ENCODE measurements at places on chromosomes 3 and 15.

DNA sequence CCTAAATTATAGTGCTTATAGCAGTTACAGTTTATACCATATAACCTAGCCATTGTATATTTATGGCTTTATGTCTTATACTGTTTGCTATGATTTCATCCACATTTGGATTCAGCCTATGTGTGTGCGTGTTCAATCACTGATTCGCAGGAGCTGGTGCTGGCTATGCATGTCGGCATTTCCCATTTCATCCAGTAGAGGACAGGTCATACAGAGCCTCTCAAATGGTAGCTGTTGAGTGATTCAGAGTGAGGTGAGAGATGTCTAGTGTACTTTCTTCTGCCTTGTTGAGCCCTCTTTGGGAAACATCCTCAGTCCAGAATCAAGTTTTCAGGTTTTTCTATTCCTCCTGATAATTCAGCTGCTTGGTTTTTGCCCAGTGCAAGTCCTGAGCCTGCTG lies 76.1 kb downstream of the FRMD4B start:
- DNase-seq: no peak

DNA sequence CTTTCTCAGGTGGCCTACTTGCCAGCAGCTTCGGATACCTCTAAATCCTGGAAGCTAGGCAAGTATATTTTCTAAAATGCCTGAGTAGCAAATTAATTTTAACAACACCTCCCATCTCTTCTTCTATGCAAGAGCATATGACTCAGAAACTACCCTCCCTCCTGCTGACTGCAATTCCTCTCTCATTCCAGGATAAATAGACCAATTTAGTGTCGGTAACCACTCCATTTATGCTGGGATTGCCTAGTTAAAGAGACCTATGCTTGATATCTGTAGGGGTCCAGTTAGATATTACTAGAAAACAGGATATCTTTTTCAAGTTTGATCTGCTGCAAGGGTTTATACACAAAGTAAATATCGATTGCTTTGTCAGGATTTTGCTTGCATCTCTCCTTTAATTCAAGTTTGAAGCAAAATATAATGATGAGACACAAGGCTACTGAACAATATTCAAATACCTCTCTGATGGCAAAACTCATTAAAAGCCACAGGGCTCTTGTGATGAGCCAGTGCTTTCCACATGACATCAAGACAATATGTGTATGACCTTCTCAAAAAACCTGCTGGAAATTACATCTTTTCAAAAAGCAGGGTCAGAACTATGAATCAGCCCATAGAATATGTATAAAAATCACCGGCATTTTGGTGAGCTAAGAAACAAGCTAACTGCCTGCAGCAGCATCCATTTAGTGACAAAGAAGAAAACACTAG lies 491.6 kb upstream of the NECTIN3 start:
- no peak for DNase-seq

DNA sequence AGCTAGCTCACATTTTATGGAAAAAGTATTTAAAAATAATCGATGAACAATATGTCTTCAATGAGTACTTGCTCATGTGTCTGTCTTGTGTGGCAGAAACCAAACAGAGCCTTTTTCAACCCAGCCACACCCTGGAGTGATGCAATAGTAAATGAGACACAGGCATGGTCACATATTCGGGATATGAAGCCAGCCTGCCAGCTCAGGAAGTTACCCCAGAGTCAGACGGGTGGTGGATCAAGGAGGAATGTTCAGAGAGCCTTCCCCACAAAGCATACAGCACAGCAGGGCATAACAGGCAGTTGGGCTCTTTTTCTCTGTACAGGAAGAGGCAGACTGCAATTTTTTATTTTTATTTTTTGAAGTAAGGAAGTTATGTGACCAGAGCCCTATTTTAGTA lies 27.3 kb downstream of the LARP6 start:
- no peak for DNase-seq

DNA sequence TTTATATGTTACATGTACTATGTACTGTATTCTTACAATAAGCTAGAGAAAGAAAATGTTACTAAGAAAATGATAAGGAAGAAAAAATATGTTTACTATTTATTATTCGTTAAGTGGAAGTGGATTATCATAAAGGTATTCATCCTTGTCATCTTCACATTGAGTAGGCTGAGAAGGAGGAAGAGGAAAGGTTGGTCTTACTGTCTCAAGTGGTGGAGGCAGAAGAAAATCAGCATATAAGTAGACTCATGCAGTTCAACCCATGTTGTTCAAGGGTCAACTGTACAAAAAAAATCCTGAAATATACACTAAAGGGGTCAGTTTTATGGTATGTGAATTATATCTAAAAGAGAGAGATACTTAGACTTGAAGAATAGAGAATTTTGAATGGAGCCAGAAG lies 5.7 kb downstream of the HMG20A start:
- DNase-seq: no peak

DNA sequence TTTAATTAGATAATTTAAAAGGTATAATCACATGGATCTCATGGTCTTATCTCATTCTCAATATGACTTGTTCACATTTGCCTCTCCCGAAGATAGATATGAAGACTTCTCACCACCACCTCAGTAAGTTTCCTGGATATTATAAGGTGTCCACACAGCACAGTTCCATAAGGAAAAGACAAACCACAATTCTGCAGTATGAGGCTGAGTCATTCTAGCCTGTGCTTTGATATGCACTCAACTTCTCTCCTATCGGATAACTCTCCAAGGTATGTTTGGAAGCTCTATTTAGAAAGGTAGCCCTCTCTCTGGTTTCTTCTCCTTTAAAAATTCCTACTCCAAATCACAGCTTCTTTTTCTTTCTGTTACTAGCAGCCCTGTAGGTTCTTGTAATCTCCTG lies 612.8 kb downstream of the ZPLD1 start:
- DNase-seq: no peak

DNA sequence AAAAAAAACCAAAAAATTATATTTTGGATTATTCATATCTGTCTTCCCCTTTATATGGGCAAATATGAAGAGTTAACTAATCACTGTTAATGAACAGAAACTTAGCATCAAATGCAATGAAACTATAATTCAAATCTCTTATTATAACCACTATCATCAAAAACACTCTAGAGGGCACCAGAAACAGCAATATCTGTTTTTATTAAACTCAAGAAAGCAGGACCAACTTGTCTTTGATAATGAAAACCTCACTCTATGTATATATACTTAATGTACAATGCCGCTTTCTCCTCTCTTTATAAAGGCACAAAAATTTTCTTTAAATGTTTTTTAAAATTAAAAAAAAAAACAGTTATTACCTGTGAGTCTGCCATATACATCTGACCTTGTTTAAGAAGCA lies 92.7 kb downstream of the UACA start:
- DNase-seq: no peak

GRCh38 chr15:59419170-59419569 lies 18.8 kb upstream of the FAM81A start:
- no peak for DNase-seq

- no peak for DNase-seq
These were observed at the start of gene KBTBD13 for GRCh38 chr15:65076486-65077290. Gene KBTBD13 (plus strand): TSS chr15:65076746. CDS start chr15:65076816, 70 bp downstream.

DNA sequence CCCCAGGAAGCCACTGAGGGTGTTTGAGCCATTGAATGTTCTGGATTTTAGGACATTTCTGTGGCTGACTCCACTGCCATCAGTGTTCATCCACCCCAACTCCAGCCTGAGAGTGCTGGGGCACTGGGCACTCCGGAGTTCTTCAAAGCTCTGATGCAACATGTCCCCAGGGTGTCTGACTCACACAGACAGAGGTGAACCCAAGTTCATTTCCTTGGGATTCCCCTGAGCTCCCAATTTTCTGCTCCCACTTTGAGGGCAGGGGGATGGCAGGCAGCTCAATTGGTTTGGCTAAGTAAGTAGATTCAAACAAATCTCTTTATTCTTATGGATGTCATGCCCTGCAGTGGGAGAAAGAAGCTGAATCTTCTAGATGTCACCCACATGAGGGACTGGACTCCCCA lies 2.2 kb downstream of the STRA6 start:
- no peak for DNase-seq

DNA sequence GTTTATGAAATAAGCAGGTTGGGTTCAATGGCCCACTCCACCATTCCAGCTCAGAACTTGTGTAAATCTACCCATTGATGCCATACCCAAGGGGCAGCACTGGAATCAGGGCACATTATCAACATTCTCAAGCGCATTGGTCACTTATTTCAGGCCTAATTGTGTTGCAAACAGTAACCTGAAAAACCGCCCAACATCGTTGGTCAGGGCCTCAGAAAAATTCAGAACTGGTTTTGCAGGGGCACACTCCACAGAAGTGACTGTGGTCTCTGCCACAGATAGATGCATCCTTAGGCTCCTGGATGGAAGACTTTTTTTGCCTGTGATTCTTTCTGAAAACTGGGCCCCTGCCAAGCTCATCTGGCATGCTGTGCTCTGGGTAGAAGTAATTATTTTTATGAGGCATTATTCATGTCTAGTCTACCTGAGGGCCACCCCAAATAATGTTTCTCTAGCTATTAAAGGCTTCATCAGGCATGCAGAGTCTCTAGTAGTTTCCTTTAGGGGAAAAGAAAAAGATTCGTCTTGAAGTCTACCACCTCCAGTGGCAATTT lies 21.7 kb upstream of the LRTM1 start:
- no peak for DNase-seq

DNA sequence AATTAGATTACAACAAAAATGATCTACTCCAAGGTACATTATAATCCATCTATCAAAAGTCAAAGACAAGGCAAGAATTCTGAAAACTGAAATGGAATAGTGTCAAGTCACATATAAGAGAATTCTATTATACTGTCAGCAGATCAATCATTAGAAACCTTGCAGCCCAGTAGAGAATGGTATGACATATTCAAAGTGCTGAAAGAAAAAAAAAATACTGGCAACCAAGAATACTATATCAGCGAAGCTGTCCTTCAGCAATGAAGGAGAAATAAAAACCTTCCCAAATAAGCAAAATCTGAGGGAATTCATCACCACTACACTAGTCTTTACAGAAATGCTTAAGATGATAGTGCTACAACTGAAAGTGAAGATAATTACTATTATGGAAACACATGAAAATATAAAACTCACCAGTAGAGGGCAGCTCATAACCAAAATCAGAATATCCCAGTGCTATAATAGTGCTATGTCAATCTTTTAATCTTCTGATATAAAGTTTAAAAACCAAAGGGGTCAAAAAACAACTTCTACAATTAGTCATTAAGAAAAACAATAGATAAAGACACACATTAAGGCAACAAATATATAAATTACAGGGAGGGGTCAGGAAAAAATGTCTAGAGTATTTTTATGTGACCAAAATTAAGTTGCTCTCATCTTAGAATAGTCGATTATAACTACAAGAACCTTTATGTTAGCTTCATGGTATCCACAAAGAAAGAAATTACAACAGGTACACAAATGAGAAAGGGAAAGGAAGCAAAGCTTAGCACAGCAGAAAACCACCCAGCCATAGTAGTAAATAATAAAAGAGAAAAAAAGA lies 190.7 kb upstream of the CNTN6 start:
- no peak for DNase-seq

GRCh38 chr3:16824081-16824696 lies 60.6 kb upstream of the PLCL2 start:
- DNase-seq: no peak

DNA sequence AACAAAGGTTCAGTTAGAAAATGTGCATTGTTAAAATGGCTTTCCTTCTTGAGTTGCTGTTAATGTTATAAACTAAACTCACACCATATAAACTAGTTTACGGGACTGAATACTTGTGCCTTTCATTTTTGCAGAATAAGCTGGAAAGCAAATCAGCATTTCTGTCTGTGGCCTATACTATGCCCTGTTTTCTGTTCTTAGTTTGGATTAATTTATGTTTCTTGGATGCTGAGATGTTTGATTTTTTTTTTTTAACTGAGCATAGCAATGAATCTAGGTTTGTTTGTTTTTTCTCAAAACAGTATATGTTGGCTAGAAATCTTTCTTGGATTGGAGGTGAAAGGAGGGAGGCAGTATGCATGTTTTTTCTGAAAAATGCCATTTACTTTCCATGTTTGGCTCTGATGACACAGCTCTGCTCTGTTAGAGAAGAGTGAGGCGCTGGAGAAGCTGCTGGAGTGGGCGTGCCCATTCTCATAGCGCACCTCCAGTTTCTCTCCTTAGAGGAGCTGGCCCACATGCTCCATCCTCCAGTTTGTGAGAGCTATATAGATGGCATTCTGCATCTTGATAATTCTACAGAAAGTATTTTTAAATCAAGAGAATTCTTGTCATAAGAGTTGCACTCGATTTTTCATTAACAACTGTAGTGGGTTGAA lies 423.6 kb upstream of the TPM1 start:
- no peak for DNase-seq

DNA sequence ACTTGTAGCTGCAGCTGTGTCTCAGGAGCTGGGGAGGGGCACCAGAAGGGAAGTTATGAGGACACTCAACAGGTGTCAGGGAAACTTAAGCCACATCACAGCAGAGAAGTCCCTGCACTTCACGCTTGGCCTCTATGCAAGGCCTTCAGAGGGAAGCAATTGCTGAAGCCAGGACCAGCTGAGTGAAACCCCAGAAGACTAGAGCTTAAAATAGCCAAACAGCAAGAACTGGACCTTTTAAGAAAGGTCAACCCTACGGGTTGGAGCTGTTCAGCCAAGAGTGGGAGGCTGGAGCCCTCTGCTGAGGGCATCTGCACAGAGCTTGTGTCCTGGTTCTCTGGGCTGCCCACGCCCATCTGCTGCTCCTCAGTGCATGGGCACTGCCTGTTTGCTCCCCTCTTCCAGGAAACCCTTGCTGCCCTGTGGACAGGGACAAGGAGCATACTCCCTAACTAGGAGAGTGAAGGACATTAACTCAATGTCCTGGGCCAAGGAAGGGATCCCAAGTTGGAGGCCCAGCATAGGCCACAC lies 3.9 kb upstream of the GRAMD2A start:
- no peak for DNase-seq

GRCh38 chr15:72338617-72339321 lies 18.8 kb upstream of the CELF6 start:
- DNase-seq: no peak

GRCh38 chr15:66142285-66142684 lies 111.3 kb downstream of the MEGF11 start:
- DNase-seq: no peak

- no peak for DNase-seq
These were observed 2.0 kb downstream of the OR4F15 start for GRCh38 chr15:101813803-101814534.

- no peak for DNase-seq
These were observed 69.0 kb downstream of the UBE2E2 start for GRCh38 chr3:23271876-23272741.

DNA sequence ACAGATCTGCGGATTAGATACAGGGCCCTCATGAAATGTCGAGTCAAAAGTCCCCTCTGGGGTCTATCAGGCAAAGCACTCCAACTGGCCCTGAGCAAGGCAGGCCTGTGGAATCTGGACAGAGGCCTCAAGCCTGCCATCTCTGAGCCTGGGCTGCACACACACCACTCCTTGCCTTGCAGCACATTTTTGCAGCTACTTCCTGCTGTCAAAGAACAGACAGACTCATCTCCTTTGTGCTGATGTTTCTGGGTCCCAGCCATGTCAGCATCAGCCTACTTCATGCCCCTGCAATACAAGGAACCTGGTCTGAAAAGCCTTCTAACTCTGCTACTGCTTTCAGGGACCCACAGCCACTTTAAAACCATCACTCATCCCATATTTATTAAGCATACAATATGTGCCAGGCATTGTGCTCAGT lies 60.6 kb upstream of the IL12A start:
- DNase-seq: no peak

GRCh38 chr15:48501208-48501607 lies 144.3 kb downstream of the FBN1 start:
- no peak for DNase-seq
